ENCODE measurements at places on chromosomes 5 and 9.
A peak's percentile ranks its signal among the peaks of the same experiment; 100 is the strongest.

DNA sequence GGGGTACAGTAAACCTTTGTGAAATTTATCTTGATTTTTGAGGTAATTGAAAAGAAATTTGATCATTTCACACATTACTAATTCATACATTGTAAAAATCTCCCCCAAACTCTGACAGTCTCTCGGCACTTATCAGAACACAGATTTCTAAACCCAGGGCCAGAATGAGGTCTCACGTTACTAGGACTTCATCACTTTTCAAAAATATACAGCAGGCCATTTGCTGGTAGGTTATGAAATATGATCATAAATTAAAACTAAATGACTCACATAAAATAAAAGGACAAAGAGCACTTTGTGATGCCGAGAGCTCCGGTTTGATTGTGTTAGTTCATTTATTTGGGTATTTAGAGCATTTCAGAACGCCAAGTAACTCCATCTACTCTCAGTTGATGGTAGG lies 17.0 kb downstream of the MSX2 start:
- DNase-seq: no peak

- DNase-seq: no peak
Observed at GRCh38 chr5:176534640-176535039, 2.6 kb downstream of the RNF44 start.

DNA sequence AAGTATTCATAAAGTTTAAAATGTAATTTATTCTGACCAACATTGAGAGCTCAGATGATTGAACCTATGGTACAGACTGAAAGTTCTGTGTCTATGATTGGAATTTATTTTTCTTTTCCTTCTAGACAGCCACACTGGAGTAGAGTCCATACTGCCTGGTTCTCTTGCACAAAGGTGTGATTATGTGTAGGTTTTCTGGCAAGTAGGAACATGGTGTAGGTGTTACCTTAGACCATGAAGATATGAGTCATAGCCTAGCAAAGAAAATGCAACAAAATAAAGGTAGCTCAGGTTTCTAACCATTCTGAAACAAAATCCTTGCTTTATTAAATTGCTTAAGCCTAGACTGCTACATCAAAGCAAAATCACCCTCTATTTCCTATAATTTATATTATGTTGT lies 143.4 kb downstream of the CDH12 start:
- no peak for DNase-seq

- no peak for DNase-seq
Observed at GRCh38 chr5:73797132-73797510, 171.1 kb downstream of the ARHGEF28 start.

DNA sequence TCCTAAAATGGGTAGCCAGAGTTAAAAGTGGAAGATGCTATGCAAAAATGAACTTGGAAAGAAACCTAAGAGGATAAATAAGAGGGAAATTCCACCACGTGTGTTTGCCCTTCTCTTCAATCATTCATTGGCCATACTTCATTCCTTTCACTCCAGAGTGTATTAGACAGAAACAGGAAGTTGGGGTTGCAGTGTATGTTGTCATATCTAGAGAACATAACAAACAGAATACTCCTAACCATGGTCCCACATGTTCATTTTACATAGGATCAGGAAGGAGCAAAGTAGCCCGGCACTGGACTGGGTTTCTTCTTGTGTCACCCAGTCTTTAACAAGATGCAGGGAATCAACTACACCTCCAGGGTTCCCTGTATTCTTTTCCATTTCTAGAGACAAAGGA lies 7.6 kb upstream of the GPBP1 start:
- DNase-seq: no peak

DNA sequence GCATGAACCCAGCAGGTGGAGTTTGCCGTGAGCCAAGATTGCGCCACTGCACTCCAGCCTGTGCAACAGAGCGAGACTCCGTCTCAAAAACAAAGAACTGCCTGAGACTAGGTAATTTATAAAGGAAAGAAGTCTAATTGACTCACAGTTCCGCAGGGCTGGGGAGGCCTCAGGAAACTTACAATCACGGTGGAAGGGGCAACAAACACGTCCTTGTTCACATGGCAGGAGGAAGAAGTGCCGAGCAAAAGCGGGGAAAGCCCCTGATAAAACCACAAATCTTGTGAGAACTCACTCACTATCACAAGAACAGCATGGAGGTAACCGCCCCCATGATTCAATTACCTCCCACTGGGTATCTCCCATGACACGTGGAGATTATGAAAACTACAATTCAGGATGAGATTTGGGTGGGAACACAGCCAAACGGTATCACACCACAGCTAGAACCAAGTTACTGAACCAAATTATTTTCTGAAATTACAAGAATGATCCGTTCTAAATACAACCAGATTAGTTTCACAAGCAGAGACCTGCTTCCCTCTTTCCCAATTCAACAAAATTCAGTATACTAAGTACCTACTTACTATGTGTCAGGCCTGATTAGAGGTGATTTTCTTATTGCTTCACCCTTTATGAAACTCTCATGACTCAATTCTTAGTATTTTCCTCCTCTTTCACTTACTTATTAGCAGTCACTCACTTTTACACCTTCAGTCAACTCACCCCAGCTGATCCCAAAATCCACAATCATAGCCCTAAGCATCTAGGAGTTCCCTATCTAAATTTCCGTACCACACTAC lies 8.4 kb downstream of the UBTD2 start:
- DNase-seq: no peak

- no peak for DNase-seq
Observed at GRCh38 chr5:82798676-82799075, 278.5 kb downstream of the TMEM167A start.

DNA sequence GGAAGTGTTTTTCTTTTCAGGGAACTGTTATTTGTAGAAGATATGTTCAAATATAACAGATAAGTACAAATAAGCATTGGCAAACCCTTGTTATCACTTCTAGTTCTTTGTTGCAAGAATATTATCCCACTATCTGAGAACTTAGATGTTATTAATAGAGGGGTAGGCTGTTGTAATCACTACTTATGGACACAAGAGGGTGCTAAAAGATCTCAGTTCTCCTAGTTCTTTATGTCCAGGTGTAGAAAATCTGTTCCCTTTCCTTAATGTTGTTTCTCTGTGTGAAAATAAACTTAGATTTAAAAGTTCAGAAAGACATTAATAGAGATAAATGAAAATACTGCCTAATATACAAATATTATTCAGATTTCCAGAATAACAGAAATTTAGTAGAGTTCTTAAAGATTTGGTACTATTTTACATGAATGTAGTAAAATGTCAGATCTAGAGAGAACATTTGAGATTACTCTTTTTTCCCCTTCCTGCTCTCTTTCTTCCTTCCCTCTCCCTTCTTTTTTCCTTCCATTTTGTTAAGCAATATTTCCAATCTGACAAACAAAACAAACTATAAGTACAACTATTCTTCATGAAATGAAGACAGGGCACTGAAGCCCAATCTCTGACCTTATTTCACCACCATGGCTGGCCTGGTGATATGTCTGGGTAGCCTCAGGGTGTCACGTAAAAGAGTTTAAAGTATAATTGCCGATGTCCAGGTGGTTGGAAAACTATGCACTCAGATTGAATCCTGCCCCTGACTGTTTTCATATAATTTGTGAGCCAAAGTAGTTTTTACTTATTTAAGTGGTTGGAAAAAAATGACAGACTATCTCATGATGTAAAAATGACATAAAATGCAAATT lies 43.6 kb upstream of the C5orf46 start:
- peak; percentile 80 for DNase-seq
